ENCODE measurements at places on chromosomes 4 and X.

DNA sequence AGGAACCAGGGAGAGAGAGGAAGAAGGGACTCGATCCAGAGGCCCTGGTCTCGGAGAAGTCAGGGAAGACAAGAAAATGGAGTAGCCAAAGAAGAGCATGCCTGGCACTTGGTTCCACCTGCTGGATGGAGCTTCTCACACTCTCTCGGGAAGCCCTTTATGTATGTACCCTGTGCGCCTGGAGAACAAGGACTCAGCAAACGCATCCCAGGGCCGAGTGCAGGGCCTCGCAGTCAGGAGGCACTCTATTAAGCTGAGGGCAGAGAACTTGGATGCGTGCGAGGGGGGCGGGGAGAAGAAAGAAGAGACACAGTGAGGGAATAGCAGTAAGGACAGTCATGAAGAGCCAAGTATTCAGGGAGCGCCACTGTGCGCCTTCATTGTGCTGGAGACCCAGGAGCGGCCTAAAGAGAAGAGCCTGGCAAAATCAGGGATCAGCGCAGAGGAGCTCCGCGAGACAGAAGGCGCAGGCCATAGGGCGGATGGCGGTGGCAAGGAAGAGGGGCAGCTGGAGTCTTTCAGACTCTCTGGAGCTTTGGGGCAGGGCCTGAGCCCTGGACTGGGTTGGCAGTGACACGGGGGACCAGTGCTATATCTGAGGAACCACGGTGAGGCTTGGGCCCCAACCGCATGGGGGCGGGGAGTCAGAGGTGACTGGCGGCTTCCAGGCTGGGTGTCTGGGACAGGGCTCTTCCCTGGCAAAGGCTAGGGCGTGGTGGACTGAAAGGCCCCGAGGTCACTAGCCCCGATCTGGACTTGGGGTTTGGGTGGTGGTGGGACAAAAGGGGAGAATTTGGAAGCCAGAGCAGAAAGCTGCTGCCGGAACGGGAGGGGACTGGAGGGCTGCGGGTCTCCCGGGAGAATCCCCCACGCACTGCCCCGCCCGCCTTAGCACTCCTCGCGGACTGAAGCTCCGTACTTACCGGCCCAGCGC, 1.9 kb upstream of the SEPTIN6 start:
- DNase-seq: no peak

DNA sequence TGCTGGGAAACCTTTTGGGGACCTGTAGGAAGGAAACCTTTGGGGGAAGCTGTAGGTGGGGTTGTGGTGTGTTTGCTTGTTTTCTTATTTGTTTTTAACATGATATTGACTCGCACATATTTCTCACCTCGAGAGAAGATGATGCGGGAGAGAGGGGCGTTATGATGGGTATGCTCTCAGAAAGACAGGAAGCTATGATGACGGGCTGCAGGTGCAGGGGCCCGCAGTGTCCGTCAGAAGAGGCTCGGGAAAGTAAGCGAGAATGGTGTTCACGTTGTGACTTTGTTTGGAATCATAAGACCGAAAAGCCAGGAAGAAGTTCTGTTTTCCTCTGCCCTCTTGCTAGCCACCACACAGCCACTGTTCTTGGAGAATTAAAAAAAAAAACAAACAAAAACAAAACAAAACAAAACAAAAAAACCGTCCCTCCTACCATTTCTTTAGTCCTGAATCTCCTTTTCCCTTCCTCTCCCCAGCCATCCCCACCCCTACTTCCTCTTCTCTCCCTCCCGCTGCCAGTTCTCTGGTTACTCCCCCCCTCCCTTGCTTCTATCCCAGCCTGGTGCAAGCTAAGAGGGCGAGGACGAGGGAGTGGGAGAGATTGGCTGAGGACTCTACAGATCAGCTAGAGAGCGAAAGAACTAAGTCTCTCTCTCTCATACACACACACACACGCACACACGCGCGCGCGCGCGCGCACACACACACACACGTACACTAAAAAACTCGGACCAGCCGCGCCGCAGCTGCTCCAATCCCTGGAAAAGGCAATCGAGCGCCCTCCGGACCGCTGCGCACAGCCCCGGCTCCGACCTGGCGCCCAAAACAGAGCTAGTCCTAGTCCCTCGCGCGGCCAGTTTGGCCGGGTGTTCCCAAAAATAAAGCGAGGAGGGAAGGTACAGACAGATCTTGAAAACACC, at the start of gene BMP3:
BMP3 (plus strand) TSS at position 648 of the 920 bp plus-strand sequence. CDS start 577 bp downstream, outside the sequence.
- DNase-seq: no peak

DNA sequence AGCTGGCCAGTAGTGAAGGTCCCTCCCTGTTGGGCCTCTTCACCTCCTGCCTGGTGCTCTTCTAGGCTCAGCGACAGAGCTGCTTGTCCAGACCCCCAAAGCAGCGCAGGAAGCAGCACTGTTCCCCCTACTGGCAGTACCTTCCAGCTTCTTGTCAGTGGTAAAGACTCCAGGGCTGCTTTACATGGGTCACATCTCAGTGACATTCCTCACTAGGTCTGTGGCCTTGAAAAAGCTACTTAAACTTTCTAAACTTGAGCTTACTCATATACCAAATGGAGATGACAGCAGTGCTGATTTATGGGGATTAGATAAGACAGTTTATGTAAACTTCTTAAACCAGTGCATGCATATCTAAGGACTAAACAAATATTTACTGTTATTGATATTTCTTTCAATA, 117.3 kb downstream of the FAT4 start:
- no peak for DNase-seq

GRCh38 chr4:5719350-5720055, 8.5 kb downstream of the EVC start:
- DNase-seq: no peak

DNA sequence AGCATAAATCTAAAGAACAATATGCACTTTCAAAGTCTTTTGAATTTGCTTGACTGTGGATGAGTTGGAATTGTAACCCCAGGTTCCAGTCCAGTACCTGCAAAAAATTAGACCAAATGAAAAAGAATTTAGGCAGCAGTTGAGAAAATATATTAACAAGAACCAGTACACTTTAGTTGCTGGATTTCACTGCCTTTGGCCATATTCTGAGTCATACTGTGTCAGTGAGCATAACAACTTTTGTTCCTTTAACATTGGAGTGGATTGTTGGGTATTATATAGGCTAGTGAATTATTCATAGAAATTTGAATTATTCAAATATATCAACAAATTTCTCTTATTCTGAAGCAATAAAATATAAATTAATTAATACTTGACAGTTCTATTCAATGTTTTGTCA, 101.5 kb upstream of the SMAD1 start:
- no peak for DNase-seq

- peak; percentile 5 for DNase-seq
Measured at GRCh38 chrX:106894392-106894909, 8.7 kb downstream of the RIPPLY1 start.

DNA sequence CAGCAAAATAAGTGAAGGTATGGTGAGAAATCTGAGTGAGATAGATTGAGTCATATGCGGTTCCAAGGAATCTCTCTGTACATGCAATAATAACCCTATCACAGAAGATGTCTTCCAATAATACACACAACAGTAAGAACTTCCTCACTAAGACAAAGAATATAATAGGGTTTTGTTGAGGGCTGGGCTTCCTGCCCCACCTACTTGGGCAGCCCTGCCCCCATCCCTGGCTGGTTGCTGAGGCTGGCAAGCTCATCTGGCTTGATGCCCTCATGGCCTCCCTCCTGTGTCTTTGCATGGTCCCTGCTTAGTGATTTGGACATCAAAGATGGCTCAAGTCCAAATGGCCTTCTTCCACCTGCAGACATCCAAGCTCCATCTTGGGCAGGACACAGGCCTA, 2.7 kb downstream of the GEMIN8 start:
- peak; percentile 53 for DNase-seq

DNA sequence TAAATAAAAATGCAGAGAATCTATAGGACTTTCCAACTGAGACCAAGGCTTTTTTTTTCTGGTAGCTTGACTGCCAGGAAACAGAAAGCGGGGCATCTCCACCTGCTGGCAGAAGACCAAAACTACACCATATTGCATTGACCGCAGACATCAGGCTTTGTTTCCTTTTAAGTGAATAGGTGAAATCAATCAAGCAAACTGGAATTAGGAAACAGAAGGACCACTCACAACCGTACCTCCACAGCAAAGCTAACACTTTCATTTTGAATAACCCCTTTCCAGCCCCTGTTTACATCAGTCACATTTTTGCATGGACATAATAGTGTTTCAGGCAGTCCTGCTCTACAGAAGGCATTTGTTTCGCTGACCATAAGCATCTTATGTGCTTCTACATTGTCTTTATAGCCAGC, 218.2 kb downstream of the IDS start:
- peak; percentile 0 for DNase-seq

DNA sequence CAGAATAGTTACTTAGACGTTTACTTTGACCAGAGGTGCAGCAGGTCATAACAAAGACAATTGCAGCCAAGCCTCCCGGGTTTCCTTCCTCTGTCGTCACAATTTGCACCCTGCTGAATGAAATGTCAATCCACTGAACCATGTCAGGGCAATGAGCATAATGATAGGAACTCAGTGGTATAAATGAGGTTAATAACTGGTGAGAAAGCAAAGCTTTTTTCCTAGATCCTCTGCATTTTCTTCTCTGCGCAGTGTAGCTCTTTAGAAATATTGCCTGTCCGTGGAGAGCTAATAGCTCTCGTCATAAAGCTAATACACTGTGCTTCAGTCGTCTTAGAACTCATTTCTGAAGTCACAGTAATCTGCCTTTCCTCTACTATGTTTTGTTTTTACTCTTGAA, 1960.1 kb upstream of the ADGRL3 start:
- no peak for DNase-seq

DNA sequence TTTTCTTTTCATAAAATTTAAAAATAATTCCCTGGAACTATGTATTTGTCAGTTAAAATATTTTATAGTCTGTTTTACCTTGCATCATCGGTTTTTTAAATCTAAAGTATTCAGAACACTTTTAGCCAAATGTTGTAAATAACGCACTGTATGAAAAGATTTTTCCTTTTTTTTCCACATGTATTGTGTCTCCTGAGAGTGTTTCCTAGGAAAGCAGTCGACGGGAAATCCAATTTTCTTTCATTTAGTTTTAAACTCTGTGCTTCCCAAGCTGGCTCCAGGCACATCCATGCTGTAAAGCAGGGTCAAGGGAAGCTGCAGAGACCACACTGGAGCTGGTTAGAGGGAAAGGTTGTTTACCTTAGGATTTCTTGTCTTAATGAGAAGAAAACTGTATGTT, 1724.3 kb upstream of the TENM3 start:
- DNase-seq: no peak

DNA sequence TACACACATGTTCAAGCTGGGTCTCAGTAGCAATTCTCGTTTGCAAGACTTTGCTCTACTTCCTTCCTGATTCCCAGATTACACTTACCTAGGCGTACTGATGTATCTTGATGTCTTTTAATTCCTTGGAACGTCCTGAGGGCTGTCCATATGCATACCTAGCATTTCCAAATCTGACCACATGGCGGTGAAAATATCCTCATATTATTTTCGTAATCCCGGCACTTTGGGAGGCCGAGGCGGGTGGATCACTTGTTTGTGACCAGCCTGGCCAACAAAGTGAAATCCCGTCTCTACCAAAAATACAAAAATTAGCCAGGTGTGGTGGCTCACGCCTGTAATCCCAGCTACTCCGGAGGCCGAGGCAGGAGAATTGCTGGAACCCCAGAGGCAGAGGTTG, 1786.3 kb upstream of the TENM3 start:
- no peak for DNase-seq

GRCh38 chrX:6067600-6067999, 161.1 kb downstream of the NLGN4X start:
- DNase-seq: no peak

All from amygdala (tissue), 56 donors.